ENCODE measurements at places on chromosomes 2 and 18.

DNA sequence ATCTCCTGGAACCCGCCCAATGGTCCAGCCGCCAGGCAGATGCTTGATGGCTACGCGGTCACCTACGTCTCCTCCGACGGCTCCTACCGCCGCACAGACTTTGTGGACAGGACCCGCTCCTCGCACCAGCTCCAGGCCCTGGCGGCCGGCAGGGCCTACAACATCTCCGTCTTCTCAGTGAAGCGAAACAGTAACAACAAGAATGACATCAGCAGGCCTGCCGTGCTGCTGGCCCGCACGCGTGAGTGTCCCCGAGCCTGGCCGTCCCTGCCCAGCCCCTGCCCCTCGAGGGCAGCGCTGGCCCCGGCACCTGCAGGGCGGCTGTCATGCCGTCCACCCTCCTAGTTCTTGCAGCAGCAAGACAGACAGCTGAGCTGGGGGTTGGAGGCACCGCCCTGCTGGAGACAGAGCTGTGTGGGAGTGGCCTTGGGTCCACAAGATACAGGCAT is 36.7 kb downstream of the MTERF4 start:
- DNase-seq: no peak

DNA sequence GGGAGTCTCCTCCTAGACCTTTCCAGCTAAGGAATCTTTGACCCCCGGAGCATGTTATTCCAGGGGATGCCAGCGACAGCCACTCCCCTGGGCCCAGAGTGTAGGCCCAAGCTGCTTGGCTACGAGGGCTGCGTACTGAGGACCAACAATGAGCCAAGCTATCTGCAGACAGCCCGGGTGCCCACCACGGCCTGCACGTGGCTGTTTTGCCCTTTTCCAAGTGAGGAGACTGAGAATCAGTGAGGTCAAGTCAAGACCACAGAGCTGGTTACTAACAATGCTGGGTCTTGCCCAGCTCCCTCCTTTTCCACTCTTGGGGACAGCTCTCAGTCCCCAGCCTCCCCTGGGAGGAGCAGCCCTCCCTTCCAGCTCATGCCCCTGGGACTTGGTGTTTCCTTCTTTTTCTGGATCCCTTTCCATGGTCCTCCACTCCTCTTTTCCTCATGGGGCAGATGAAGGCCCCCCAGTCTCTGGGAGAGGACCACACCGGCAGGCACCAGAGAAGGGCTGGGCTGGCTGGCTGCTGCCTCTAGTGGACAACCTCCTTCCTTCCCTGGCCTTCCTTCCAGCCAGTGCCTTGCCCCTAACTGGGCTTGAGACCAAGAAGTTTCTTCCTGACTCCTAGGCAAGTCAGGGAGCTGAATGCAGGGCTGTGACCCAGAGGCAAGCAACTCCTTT is 550 bp upstream of the MALL start:
- peak; percentile 56 for DNase-seq

DNA sequence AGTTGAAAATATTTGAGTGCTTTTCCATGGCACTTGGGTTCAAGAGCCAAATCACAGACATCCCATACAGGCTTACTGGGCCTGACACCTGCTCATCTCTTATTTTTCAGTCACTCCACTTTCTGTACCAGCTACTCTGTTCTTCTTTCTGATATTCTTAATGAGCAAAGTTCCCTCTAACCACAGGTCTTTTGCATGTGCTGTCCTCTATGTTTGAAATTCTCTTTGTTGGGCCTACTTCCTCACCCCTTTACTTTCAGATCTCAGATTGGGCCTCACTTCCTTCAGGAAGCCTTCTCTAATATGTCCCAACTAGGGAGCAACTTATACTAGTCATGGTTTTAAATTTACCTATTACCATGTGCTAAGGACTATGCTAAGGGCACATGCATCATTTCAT is 81.8 kb upstream of the RBMS1 start:
- no peak for DNase-seq

- no peak for DNase-seq
Observed at GRCh38 chr2:224565452-224566035, 19.6 kb downstream of the CUL3 start.

DNA sequence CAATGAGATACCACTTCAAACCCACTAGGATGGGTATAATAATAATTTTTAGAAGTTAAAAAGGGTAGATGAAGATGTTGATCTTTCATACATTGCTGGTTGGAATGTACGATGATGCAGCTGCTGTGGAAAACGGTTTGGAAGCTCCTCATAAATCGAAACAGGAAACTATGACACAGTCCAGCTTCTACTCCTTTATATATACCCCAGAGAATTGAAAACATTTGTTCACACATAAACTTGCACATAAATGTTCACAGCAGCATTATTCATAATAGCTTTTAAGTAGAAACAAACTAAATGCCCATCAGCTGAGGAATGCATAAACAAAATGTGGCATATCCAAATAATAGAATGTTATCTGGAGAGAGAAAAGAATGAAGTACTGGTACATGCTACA is 95.0 kb downstream of the STRADB start:
- peak; percentile 65 for DNase-seq

GRCh38 chr18:23530195-23530594 is 26.9 kb downstream of the RMC1 start:
- no peak for DNase-seq

DNA sequence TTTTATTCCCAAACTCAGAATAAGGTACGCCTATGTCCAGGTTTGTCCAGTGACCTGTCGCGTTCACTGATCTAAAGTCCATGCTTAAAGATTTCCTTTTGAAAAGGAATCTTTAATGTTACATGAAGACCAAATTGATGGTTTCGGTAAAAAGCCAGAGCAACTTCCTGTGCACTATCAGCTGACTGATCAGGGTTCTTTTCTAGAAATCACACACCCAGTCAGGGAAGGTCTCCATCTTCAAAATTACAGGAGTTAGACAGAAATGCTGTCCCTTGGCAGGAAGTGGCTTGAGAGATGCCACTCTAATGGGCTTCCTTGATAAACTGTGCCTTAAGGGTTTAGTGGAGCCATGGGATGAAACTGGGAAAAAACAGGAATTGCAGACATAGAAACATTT is 14.7 kb upstream of the ARHGAP25 start:
- no peak for DNase-seq

DNA sequence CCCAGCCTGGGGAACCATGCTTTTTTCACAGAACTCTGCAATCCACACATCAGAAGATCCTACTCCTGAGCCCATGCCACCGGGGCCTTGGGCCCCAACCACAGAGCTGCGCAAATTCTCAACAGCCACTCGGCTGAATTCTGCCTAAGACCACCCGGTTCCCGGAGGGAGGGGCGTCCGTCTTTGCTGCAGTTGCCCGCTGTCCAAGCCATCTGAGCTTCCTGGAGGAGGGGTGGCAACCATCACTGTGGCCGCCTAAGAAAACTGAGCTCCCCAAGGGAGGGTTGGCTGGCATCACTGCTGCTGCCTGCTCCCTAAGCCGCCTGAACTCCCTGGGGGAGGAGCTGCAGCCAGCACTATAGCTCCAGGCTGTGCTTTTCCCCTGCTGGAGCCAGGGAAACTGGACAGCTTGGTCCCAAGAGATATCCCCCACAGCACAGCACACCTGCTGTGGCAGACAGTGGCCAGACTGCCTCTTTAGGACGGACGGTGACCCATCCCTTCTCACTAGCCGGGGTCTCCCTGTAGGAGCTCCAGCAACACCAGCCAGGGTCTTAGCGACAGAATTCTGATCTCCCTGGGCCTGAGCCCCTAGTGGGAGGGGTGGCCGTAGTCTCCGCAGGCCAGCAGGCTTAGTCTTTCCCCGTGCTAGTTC is 1411.6 kb upstream of the CDH2 start:
- DNase-seq: no peak

DNA sequence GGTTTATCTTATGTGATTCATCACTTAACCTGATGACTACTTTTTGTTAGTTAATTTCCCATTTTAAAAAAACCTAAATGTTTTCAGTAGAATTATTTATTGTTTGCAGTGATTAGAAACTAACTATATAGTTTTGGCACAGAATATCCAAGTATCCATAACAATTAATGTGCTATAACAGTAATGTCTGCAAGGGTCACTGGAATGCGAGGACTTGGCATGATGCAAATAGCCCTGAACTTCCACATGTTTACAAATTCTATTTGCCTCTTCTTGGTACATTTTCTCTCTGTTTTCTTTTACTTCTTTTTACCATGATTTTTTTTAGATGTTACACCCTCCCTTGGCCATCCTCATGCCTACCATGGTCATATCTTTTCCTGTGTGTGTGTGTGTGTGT is 49.3 kb upstream of the GALNT3 start:
- DNase-seq: no peak

DNA sequence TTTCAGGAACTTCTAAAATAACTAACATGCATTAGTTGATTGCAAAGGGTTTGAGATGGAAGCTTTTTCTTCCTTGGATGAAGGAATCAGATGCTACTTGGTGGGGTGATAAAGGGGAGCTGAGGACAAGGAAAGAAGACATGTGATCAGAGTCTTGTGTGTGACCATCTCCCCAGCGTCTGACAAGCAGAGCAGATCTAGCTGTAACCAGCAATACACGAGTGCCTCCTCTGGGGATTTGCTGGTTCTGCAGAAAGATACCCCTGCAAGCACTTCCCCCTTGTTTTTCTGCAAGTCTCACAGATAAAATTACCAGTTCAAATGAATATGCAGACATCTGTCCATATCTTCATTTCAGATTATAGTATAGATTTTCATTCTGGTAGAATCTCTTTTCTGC is 2.7 kb downstream of the CDH7 start:
- DNase-seq: no peak

- DNase-seq: no peak
Observed at GRCh38 chr2:152470861-152471854, 136.2 kb downstream of the FMNL2 start.

DNA sequence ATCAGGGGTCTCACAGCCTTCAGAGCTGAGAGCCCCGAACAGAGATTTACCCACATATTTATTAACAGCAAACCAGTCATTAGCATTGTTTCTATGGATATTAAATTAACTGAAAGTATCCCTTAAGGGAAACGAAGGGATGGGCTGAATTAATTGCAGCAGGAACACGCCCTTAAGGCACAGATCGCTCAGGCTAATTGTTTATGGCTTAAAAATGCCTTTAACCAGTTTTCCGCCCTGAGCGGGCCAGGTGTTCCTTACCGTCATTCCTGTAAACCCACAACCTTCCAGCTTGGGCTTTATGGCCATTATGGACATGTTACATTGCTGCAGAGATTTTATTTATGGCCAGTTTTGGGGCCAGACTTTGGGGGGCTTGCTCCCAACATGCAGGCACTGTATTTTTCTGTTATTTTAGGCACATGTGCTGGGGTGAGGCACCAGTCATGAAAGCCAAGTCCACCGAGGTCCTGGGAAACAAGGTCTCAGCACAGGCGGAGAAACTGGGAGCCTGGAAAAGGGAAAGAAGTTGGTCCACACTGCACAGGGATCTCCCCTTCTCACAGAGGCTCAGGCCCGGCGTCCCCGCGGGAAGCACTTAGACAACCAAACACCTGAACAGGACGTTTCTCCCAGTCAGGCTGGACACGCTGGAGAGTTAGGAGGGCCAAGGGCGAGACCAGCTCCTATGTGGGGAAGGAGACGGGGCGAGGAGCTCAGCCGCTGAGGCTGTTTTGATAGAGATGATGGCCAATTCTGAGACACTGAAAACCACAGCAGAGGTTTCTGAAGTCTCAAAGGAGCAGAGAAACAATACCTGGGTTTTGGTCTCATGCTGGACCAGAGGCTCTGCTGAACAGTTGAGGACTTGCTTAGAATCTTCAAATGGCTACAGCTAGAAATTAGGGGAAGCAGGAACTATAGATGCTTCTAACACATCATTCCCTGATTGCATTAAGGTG is 86.7 kb downstream of the TMEM18 start:
- no peak for DNase-seq

- no peak for DNase-seq
Observed at GRCh38 chr2:200608341-200609027, 22.7 kb downstream of the AOX1 start.

- no peak for DNase-seq
Observed at GRCh38 chr2:23988371-23988770, 21.5 kb upstream of the MFSD2B start.

DNA sequence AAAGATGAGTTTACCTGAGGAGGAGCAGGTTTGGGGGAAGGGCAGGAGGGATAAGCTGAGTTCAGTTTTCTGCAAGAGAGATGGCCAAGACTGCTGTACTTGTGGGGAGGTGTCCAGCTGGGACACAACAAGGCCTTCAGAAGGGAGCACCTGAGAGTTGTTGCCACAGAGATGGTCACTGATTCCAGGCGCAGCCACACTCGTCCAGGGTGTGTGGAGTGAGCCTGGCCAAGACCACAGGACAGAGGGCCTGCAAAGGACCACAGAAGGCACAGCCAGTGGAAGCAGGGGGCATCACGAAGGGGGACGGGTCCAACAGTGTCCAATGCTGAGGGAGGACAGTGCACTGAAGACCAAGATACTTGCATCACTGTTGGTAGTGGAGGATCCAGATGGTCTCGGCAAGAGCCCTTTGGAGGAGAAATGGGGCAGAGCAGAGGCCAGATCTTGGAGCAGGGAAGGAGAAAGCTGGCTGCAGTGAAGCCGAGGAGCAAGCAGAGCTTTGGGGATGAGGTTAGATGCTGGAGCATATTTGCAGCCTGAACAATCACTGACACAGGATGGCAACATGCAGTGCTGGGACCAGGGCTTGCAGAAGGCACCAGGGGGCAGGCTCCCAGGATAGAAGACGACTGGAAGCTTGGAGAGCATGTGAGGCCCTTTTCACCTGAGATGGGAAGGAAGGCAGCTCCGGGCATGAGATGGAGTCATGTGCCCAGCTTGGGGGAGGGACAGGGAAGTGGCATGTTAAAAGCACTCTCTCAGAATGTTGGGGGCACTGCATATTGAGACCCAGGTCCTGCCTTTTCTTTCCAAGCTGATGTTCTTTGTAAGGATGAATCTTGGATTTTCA is 214.0 kb downstream of the CYP26B1 start:
- DNase-seq: peak; percentile 51

Data from fibroblast of gingiva (primary cell).